Putamen (tissue), 1 donor: ENCODE measurements at places on chromosomes 13 and 19.

DNA sequence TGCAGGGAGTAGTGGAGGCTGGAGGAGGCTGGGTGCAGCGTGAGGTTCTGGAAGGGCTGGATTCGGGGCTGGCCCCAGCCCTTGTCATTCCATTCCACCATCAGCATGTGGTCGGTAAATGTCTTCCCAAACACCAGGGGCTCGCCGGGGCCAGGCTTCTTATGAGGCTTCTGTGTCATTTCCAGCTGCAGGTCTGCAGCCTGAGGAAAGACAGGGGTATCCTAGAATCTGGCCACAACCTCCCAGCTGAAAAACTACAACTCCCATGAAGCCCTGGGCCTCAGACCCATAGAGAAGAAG, 4.4 kb downstream of the BCAT2 start:
- no peak for DNase-seq

DNA sequence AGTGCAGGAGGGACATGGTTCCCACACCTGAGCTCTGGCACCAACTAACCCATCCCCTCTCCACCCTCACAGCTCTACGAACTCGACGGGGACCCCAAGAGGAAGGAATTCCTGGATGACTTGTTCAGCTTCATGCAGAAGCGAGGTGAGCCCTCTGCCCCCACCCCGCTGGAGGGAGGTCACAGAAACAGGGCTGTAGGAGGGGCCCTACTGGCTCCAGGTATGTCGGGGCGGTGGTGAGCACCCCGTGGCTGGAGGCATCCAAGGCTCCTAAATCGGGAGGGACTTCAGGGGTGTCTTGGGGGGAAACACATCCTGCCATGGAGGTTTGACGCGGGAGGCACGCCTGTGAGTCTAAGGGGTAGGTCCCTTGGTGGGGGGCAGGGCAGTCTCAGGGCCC, 24.1 kb upstream of the WDR18 start:
- DNase-seq: no peak

DNA sequence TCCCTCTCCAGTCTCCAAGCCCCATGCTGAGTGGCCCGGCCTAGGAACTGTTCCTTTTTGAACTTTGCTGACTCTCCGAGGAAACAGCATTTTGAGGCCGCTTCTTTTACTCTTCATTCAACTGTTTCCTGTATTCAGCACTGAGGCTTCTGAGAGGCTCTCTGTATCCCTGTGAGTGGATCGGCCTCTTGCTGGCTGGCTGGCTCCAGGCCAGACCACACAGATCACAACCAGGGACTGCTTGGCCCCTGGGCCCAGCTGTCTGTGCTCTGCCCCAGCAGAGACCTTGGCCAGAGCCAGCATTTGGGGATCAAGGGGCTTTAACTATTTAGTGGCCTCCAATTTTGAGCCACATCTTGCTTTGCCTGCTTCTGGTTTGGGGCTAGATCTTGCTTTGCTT, 75.6 kb upstream of the KL start:
- DNase-seq: peak; percentile 29

- peak; percentile 42 for DNase-seq
Observed at GRCh38 chr13:40352380-40352778, 314.1 kb downstream of the FOXO1 start.

GRCh38 chr13:27125357-27126282, 46.0 kb downstream of the USP12 start:
- DNase-seq: no peak

DNA sequence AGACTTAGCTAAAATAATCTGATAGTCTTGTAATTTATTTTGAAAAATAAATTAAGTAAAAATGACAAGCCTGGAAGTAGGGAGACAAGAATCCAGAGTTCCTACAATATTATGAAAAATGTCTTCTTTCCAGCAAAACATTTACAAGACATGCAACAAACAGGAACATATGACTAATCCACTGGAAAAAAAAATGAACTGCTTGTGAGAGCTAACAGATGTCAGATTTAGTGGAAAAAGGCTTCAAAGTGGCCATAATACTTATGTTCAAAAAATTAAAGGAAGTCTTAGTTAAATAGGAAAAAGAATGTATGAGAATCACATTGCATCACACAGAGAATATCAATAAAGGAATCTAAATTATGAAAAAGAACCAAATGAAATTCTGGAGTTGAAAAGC, 2082.0 kb upstream of the PCDH20 start:
- no peak for DNase-seq

DNA sequence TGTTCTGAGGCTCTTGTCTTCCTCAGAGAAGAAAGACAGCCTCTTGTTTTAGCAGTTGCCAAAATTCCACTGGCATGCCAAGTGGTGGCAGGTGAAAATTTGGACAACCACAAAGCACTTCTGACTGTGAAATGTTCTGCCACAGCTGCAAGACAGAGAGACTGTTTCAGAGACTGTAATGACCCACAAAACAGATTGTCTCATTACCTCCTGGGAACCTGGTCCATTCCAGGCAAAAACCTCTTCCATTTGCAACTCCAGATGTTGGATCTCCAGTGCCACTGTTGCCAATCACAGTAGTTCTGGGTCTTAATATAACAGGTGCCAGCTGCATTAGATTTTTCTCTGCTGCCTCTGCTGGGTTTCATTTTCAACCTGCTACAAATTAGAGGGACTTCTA, 911.5 kb downstream of the UQCRFS1 start:
- no peak for DNase-seq

- no peak for DNase-seq
Observed at GRCh38 chr19:48659768-48660167, 13.0 kb downstream of the NTN5 start.

GRCh38 chr13:110874508-110874960, 40.3 kb downstream of the ANKRD10 start:
- DNase-seq: peak; percentile 53

- no peak for DNase-seq
Observed at GRCh38 chr19:46913198-46913851, 52.5 kb downstream of the ARHGAP35 start.

DNA sequence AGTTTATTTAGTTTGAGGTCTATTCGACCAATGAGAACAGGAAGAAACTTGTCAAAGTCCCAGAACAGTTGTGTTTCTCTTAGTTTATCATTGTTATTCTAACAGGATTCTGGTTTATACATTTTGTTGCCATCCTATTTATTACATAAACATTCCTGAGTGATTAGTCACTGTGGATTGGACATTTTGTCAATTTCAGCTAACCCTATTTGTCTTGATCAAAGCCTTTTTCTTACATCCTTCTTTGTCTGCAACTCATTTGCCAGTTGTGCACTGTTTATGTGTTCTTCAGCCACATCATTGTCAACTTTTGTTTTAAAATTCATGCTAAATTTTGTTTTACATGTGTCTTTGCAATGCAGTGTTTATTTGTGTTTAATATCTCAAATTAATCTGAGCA, 886.0 kb upstream of the SLC10A2 start:
- no peak for DNase-seq

DNA sequence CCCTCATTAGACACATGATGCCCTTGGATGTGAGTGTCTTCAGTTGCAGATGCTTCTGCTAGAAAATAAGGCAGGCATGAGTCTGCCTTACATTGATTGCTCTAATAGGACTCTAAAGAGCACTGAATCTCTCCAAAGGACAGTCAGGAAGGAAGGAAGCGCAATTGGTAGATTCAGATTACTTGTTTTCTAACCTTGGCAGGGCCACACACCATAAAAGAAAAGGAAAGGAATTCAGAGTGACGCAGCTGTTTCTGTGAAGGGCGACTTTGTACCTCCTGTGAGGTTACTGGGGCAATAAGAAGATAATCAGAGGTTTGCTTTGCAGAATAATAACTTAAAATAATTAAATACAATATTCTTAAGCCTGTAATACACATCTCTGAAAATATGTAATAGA, 48.0 kb downstream of the FRY start:
- no peak for DNase-seq

GRCh38 chr13:102686024-102686423, 8.8 kb downstream of the METTL21C start:
- no peak for DNase-seq

DNA sequence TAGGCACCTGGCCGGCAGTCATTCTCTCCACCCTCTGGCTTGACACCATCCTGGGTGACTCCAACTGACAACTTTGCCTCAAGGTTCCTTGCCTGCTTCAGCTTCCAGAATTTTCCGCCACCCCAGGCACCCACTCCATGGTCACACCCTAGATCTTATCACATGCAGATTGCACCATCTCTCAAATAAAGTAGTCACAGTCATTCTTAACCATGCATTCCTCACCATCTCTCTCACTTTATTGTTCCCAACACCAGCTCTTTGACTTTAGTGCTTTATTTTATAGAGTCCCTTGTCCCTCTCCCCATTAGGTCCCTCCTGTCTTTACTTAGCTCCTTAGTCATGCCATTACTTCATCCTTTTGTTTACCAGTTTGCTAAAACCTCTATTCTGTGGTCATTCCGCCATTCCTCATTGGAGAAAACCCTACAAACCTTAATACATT, 351.7 kb downstream of the SPRY2 start:
- no peak for DNase-seq

DNA sequence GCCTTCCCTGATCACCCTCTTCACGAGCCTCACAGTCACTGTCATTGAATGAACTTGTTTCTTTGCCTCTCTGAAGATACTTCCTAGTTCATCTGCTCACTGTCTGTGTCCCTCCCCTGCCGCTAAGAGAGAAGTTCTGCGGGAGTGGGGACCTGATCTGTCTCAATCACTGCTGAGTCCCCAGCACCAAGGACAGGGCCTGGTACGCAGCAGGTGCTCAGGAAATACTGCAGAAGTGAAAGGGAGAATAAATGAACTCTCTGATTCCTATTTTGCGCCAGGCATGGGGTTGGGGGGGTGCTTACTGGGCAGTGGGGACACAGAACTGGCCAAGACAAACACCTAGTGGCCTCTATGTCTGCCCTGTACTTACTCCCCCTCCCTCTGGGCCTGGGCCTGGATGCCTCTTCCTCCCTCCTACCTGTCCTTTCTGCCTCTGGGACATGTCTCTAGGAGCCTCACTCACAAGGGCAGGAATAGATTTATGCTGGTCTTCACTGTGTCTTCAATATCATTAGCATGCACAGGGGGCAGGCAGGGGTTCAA, 17.5 kb downstream of the FCGBP start:
- DNase-seq: no peak
